ENCODE measurements at places on chromosomes 5 and 9.

DNA sequence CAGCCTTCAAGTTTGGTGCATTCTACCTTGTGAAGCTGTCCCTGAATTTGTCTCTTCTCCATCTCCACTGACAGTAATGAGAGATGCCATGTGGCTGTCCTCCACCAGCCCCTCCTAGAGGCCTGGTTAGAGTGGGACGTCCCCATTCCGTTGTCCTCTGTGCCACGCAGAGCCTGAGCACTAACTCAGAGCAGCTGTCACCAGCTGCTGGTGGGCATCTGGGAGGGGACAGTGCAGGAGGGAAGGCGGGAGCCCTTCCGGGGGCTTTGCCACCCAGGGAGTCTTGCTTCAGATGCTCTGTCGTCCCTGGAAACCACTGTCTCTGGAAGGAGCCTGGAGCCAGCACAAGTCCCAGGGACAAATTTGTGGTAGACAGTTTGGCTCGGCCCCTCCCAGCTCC is 78.6 kb downstream of the PDZD2 start:
- DNase-seq = no peak

DNA sequence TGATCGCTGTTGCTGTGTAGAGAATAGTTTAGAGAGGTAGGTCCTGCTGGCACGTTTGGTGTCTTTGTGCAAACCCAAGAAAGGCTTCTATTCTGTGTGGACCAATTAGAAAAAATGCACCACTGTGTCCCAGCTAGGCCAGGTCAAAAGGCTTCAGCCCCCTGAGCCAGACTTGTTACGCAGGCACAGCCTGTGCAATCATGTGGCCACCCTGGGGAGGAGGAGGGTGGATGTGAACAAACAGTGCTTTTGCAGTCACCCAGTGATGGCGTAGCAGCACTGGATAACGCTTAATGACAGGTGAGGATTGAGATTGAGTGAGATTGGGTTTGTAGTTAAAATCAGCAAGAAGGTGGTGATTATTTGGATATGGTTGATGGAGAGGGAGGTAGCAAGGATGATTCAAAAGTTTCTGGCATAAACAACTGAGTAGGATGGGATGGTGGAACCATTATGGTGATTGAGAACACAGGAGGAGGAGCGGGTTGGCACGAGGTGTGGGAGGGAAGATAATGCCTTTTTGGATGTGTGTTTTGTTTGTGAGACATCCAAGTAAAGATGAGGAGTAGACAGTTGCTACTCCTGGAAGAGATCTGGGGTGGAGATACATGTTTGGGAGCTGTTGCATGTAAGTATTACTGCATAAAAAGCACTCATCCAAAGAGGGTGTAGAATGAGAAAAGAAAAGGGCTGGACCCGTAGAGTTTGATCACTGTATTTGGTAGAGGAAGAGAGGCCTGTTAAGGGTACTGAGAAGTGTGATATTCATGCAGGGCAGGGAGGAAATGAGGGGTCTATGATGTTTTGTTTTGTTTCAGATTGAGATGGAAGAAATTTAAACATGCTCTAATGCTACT is 6.7 kb downstream of the GCNT1 start:
- no peak for DNase-seq

DNA sequence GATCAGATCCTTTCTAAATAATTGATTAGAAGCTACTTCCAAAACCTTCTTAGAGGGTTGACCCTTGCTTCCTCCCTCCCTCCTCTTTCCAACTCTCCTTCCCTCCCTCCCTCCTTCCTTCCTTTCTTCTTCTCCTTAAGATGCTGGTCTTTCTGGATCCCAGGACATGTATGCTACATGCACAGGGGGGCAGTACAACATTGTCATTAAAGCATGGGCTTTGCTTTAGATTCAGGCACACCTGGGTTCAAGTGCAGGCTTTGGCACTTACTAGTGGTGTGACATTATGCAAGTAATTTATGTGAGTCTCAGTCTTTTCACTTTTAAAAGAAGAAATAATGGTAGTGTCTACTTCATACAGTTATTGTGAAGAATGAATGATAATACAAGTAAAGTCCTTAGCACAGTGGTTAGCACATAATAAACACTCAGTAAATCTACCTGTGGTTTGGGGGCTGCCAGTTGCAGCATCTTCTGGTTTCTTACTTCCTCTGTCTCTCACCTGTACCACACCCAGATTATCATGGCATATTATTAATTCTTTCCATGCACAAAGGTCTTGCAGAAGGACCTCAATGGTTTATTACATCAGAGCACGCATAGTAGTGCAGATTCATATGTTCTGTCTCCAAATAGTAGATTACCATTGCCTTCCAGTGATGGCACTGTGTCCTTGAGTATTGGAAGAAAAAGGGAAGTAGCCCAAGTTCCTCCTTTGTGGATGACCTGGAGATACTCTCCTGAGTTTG is 154.1 kb downstream of the ARHGAP26 start:
- DNase-seq = no peak

GRCh38 chr9:114958021-114958843 is 27.8 kb upstream of the TNFSF8 start:
- DNase-seq = no peak

DNA sequence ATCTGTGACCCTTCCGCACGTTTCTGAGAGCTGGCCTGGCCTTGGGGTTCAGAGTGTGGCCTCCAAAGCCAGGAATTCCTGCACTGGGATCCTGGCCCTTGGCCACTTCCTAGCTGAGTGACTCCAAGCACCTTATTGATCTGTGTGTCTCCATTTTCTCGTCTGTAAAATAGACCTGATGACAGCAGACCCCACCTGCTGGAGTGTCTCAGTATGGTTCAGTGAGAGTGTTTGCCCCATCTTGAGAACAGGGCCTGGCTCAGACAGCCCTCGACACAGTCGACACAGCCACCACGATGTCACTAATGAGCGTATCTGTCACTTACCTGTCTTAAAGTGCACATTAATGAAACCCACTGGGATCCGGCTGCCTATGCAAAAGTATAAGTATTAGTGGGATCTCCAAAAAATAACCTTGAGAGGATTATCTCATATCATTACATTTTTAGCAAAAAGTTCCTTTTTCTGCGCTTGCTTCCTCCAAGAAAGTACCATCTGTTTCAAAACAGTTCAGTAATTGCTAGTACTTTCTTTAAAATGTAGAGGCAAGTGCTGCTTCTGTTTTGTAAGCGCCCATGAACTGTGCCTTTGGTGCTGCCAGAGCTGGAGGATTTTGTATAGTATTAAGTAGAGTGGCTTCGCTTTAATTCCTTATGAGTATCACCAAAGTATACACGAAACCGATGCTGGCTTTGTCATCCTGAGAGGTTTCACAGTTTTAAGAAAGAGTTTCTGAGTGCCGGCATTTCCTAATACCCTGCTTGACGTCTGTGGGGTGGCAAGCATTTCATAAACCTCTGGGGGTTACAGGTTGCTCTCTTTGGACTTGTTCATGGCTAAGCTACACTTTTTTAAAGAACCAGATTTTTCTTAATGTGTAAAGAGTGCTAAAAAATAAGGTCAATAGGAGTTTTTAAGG is 31.7 kb downstream of the UBE2QL1 start:
- DNase-seq = no peak

DNA sequence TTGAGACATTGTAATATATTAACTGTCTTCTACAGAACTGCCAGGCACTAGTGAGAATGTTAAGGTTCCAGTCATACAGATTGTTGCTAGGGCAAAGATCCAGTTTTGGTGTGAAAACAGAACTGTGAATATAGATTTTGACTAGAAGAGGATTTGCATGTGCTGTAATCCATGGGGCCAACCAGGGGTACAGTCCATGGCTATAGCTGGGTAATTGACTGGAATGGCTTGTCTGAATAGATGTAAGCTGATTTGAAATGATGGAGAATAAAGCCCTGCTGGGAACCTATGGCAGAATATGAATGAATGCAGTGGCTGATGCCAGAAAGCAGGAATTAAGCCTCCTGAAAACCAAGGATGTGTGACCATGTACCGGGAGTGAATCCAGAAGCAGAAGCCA is 748.5 kb upstream of the CDH10 start:
- DNase-seq = no peak

- DNase-seq = no peak
Observed at GRCh38 chr5:172156541-172156994, 31.5 kb downstream of the STK10 start.

DNA sequence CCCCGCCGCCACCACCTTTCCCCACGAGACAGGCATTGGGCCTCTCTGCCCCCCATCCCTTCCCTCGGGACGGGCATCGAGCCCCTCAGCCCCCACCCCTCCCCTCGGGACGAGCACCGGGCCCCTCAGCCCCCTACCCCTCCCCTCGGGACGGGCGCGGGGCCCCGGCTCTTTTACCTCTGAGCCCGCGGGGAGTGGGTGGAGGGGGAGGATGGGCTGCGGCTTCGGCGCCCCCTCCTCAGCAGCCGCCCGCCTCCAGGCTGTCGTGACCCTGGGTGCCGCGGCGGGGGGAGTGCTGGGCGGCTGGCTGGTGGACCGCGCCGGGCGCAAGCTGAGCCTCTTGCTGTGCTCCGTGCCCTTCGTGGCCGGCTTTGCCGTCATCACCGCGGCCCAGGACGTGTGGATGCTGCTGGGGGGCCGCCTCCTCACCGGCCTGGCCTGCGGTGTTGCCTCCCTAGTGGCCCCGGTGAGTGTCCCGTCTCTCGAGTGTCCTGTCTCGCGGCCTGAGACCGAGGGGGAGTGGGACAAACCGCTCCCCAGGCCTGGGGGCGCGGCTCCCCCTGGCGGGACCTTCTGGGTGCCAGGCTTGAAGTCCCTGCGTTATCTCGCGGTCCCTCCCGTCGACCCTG is 791 bp downstream of the SLC2A8 start:
- peak; percentile 58 for DNase-seq

DNA sequence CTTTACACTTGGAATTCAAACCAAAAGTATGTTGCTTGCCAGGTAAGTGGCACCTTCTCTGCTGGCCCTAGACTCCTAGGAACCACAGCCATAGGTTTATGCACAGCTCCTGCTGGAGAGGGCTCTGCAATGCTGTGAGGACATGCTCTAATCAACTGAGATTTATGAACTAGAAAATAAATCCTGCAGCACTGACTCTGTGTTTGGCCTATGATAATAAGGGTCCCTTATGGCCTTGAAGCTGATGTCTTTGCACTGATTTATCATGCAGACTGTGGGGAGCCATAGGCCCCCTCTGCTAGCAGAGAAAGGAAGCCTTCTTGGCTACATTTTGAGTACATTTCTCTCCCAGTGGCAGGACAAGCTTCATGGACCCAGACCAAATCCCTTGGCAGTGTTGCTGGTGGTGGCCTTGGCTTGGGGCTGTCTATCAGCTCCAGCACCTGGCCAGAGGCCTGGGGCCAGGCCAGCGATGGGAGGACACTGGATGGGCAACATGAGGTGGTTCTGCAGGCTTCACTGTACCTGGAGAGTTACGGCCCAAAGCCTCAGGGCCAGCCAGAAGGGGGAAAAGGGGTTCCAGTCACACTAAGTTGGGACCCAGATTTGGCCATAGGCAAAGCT is 178.0 kb downstream of the SEMA6A start:
- DNase-seq = no peak

DNA sequence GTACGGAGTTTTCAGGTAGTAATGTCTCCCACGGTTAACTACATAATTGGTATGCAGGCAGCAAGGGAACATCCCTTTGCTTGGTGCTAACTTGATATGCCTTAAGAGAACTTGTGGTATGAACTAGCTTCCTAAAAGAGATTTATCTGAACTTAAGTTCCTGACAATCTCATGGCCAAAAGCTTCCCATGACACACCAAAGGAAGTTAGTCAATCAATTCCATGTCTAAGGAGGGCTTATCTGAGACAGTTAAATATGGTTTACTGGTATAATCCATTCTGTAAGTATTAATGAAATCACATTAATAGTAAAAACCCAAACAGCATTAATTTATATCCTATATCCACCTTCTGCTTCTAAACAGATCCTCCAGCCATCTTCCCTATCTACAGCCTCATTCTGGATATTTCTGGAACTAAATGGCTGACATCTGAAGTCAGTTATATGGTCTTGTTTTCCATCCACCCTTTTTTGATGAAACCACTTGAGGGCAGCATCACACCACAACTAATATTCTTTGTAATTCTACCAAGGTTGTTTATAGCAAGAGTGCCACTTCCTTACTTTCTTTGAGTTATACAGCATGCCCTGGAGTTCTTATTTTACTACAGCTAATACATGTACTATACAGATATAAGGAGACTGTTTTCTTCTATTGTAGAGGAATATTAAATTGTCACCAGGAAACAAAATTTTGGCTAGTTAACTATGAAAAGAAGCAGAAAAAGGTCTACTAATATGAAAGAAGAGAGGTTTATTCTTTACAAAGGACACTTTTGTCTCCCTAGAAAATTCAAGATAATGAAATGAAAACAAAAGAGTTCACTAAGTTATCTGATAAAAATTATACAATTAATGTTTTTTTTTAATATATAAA is 34.7 kb downstream of the SHOC1 start:
- peak; percentile 24 for DNase-seq
